ENCODE measurements at places on chromosomes 2 and 18.

GRCh38 chr2:77862120-77862519 lies 339.9 kb upstream of the LRRTM4 start:
- DNase-seq: no peak

DNA sequence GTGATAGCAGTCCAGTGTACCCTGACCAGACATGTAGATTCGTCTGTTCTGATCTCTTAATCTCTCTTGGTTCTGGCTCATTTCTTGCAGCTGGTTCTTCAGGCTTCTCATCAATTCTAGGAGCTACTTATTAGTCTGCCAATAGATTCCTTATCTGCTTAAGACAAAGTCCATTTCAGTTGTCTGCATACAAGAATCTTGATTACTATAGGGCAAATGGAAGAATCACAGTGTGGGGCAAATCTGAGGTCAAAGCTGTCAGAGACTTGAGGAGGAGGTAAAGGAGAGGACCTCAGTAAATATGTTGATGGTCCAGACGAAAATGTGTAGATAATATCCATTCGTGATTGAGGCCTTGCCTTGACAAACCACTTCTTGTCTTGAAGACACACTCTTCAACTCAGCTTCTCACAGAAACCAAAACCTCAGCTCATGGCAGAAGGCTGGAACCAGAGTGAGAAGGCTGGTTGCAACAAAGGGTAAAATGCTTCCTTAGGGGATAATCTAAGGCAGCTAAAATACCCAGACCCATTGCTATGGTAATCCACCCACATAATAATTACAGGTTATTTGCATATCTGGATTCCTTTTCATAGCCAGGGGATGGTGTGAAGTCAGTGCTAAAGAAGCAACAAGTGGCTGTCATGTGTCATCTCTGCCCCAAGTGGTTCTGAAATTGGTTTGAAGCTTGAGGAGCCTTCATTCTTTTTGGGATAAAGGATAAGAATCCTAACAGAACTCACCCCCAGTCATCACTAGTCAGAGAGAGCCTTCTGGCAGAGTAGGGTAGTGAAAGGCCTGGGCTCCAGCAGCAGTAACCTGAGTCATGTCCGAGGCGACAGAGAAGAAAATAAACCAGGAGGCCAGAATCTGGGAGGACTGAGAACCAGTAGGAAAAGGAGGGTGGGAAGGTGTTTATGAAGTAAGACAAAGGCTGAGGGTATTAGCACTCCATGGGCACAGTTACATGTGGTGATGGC lies 29.2 kb upstream of the PELI1 start:
- no peak for DNase-seq

GRCh38 chr2:223465793-223466192 lies 136.4 kb downstream of the SCG2 start:
- DNase-seq: no peak

DNA sequence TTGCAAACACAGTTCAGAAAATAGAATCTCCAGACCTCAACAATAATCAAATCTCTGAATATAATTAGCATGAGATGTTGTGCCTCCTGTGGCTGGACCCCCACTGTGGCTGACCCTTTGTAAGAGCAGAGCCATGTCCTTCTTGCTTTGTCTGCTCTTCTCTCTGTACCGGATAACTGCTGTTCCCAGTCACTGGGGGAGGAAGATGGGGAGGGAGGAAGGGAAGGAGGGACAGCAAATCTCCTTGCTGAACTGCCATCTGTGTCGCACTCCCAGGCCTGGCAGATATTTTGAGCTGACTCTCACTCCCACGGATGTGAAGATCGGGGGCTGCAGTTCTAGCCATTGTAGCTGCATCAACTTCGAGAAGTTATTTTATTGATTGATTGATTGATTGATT lies 319.0 kb upstream of the CXCR4 start:
- peak; percentile 54 for DNase-seq

GRCh38 chr2:720842-721241 lies 43.6 kb upstream of the TMEM18 start:
- no peak for DNase-seq

- DNase-seq: no peak
Measured at GRCh38 chr2:26302846-26303245, 43.1 kb upstream of the SELENOI start.

GRCh38 chr2:27261241-27261925 lies 1.5 kb downstream of the SLC30A3 start:
- DNase-seq: no peak
